Stimulated activated CD8-positive, alpha-beta memory T cell treated with anti-CD3 and anti-CD28 coated beads, Interleukin-4, amount 100 ng/mL, for 1 hour (primary cell): ENCODE measurements at places on chromosomes 5 and 9.

DNA sequence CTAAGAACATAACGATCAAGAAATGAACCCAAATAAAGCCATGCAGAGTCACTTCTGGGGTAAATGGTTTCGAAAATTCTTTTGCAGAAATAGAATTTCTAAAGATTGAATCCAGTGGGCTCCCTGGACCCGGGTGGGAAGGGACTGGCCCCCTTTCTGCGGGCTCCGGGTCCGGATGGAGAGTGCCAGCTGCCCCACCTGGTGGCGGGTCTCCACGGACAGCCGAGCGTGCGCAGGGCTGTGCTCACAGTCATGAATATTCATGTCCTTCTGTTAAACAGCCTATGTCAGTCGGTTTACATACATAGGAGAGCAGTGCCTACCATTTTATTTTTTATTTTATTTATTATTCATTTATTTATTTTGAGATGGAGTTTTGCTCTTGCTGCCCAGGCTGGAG is 4.7 kb upstream of the PPP1R26 start:
- DNase-seq = no peak

- DNase-seq = no peak
Measured at GRCh38 chr5:103511554-103511885, 51.1 kb downstream of the NUDT12 start.

GRCh38 chr9:94817291-94818177 is 91.0 kb downstream of the AOPEP start:
- no peak for DNase-seq

- DNase-seq = no peak
Measured at GRCh38 chr9:3348169-3348568, 177.6 kb downstream of the RFX3 start.

GRCh38 chr9:135925496-135926133 is 18.3 kb upstream of the CAMSAP1 start:
- no peak for DNase-seq

DNA sequence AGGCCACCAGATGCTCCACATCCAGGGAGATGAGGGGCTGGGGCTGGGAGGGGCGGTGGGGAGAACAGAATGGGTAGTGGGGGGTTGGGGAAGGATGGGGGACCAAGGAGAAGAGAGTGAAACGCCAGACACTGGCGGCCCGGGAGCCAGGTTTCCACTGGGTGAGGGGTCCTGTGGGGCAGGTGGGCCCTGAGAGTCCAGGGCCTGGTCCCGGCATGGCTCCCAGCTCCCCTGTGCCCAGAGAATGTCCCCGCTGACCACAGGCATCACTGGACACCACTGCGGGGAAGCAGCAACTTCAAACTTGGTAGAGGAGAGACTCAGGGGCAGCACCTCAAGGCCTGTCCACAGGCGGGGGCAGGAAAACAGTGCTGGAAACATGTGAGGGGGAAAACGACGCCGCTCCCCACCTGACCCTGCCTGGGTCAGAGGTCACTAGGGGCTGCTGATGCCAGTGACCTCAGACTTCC is 13.2 kb downstream of the NINJ1 start:
- no peak for DNase-seq

DNA sequence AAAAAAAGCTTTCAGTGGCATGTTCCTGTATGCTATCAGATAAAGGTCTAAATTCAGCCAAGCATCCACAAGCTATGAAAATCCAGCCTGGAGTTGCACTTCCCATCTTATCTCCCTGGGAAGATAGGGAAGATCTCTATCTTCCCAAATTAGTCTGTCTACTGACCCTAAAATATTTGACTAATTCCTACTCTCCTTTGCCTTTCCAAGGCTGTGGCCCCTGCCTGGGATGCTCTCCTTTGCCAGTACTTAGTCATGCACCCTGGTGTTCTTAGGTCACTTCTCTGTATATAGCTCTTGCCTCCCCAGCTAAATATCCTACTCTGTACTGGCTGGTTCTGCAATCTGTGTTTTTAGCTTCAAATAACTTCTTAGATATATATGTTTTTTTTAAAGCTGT is 44.0 kb upstream of the PLPP1 start:
- DNase-seq = no peak

DNA sequence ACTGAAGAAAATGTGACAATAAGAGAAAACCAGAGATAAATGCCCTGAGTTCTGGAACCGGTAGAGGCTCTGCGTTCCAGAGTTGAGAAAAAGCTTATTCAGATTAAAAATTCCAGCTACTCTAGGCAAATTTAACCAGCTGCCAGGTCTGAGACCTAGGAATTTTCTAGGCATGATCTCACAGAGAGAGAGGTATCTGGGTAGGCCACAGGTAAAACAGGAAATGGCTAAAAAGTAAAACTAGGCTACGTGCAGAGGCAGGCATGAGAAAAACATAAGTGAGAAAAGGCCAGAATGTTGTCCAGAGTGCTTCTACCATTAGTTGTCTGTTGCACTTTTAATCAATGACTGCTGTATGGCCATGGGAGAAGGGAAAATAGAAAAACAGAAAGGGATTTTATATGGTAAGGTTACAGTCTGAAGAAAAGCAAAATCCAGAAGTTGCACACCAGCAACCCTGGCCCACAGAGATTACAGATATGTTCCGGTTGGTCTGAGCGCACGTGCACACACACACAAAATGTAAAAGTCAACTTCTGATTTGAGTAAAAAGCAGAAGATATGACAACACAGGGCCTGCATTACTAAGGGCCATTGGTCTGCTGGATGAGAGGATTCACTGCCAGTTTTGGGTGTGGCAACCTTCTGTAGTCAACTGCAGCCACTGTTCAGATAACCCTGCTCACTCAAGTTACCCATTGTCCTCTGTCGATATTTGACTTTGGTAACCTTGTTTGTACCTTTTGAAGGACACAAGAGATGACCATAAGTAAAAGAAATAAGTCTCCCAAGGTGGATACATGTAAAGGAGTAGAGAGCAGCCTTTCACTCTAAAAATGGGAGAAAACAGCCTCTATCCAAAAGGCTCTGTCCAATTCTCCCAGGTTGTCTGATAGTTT is 266.0 kb downstream of the DTWD2 start:
- DNase-seq = no peak

DNA sequence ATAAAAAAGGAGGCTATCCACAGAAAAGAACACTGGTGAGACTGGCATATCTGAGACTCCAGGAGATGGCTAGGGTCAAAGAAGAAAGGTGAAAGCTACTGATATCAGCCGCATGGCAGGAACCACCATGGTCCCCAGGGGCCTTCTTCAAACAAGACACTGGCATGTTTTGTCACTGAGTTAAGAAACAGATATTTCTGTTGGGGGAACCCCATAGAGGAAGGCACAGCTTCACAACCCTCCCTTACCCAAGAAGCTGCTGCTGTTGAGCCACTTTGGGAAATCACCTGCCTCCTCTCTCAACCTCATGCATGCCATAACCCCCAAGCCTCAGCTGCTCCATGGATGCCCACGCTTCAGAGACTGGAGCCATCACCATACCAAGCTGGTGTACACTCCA is 13.3 kb upstream of the BTNL3 start:
- no peak for DNase-seq

GRCh38 chr5:33379757-33380156 is 61.0 kb upstream of the TARS1 start:
- DNase-seq = no peak

- no peak for DNase-seq
Measured at GRCh38 chr9:94159069-94159939, 75.0 kb downstream of the PTPDC1 start.

- no peak for DNase-seq
Measured at GRCh38 chr5:38468978-38469706, 87.3 kb downstream of the LIFR start.

- no peak for DNase-seq
Measured at GRCh38 chr9:30482499-30482898, 1901.9 kb upstream of the ACO1 start.

- DNase-seq = no peak
Measured at GRCh38 chr5:112795342-112795741, 57.7 kb downstream of the APC start.

GRCh38 chr9:37931592-37931991 is 27.7 kb upstream of the SLC25A51 start:
- no peak for DNase-seq

GRCh38 chr5:64814073-64814472 is 45.3 kb downstream of the CWC27 start:
- no peak for DNase-seq

GRCh38 chr5:15690611-15691010 is 190.6 kb downstream of the FBXL7 start:
- no peak for DNase-seq

DNA sequence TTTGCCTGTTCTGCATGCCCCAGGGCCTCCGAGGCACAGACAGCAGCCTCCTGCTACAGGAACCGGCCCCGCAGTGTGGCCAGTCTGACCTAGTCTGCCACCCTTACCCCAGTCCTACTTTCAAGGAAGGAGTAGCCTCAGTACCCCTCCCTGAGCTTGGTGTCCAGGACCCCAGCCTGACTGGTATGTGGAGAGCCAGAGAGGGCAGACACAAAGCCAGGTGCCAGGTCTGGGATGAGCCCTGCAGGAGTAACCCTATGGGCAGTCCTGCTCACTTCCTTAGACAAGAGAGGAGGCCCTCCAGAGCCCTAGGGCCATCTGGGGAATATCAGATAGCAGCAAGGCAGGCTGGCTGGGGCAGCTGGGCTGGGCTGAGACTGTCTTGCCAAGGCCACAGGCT is 67.8 kb downstream of the NRG2 start:
- DNase-seq = no peak

- no peak for DNase-seq
Measured at GRCh38 chr9:93071464-93071863, 13.0 kb downstream of the SUSD3 start.
